ENCODE measurements at places on chromosomes 5 and 9.
A peak's percentile ranks its signal among the peaks of the same experiment; 100 is the strongest.

DNA sequence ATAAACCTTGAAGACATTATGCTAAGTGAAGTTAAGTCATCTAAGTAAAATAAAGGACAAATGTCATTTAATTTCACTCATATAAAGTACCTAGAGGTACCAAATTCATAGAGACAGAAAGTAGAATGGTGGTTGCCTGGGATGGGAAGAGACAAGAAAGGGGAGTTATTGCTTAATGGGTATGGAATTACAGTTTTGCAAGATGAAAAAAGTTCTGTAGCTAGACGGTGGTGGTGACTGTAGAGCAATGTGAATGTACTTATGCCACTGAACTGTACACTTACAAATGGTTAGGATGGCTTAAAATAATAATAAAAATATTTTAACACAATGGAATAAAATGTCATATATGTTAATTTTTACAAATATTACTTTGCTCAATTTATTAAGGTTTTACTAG is 128.0 kb downstream of the MPDZ start:
- DNase-seq = no peak

DNA sequence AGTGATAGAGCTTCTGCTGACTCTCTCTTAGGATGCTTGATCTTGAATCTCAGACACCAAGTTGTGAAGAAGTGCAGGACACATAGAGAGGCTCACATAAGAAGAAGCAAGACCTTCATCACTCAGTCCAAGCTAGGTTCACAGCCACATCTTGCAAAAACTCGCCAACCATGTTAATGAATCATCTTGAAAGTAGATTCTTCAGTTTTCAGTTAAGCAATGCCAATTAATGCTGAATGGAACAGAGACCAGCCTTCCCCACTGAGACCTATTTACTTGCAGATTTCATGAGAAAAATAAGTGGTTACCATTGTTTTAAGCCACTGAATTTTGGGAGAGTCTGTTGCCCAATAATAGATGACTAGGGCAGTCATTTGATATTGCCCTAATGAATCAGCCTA is 217.7 kb upstream of the EDIL3 start:
- no peak for DNase-seq

DNA sequence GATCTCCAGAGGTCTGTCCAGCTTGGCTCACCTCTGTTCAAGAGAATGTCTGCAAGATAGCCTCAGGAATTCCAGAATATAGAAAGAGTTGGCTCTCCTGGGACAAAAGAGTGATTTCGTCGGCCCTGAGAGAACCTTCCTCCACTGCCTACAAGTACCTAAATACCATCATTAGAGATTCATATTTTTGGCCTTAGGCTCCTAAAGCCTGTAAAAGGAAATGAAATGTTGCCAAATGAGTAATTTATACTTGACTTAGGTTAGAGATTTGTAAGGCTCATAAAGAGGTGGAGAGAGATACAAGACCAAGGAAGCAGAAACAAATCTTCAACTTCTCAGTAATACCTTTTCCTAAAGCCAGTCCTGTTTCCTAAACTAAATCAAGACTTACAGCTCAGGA is 146.2 kb downstream of the CCDC192 start:
- DNase-seq = no peak

DNA sequence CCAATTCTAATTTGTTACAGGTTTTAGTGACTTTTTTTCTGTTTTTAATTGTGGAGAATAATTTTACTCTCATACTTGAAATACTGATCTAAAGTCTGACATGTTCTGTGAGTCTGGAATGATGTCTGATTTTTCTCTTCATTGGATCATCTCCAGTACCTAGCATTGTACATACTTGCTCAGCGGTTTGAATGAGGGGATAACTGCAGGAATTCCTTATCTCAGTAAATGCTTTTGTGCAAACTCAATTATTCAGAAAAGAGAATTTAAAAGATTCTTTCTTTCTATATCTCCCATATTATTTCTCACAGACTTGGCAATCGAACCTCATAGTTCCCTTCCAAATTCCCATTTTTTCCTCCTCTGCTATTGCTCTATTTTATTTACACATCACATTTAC is 397.9 kb upstream of the SGCD start:
- no peak for DNase-seq

GRCh38 chr5:59095480-59095879 is 512.6 kb downstream of the RAB3C start:
- peak; percentile 42 for DNase-seq

DNA sequence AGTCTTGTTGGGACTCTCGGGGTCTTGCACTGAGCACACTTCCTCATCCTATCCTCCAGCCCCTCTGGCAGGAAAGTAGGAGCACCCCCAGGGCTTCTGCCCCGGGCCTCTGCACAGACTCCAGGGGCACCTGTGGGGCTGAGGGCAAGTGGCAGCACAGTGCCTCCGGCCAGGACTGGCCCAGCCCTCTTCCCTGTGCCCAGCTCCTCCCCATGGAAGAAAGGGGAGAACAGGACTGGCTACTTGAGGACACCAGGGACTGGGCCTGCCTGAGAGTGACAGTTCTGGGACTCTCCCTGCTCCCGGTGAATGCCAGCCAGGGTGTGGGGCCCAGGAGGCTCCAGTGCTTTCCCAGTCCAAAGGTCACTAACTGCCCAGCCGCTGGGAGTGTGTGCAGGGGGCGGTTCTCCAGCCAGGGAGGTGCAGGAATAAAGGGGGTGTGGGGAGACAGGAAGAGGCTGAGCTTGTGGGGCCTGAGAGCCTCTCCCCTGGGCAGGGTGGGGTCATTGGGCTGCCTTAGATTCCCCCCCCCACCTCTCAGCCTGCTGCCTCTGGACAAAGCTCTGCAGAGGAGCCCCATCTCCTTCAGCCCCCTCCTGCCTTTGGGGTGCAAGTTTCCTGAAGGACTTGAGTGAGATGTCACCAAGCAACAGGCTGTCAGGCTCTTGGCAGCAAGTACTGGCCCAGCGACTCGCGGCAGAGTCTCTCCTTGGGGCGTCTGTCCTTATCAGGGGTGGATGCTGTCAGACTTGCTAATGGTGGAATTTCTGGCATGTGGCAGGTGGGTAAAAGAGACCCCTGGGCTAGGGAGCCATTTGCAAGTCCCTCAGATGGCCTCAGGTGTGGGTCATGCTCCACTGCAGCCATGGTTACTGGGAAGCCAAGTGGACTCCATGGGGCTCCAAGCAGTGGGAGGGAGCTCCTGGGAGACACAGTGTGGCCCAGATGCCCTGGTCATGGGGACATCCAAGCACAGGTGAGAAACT is 19.1 kb upstream of the JADE2 start:
- DNase-seq = no peak

DNA sequence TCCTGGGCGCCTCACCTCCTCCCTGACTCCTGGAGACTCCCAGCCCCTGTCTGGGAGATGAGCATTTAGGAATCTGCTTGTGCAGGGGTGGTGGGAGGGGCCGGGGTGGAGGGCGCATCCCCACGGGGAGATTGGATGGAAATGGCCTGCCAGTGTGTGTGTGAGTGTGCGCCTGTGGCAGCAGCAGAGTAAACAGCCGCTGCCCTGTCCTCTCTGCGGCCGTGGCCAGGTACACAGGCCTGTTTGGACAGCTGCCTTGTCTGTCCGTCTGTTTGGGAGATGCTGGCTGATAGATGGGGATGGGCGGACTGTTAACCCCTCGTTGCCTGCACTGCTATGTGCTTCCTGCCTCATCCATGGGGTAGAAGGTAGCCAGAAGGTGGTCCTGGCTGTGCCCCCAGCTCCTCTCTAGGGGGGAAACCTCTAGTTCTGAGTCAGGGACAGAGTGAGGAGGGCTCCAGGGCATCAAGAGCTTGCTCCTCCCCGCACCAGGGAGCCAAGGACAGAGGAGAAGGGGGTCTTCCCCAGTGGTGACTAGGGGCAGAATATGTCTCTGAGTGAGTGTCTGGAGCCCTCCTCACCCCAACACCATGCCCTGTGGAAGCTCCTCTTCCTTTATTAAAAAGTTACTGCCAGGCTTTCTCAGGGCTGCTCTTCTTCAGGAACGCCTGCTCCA is 60.1 kb downstream of the LMX1B start:
- DNase-seq = no peak

DNA sequence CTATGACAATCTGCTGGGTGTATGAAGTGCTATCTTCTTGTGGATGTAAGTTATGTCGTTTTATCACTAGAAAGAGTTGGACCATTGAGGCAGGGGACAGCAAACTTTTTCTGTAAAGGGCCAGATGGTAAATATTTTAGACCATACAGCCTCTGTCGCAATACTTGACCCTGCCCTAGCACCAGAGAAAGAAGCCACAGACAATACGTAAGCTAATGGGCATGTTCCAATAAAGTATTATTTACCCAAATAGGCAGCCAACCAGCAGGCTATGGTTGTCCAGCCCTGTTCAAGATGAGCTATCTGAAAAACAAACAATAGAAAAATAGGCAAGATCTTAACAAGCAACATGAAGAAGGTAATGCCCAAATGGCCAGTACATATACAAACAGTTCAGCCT is 36.4 kb downstream of the MTX3 start:
- no peak for DNase-seq

DNA sequence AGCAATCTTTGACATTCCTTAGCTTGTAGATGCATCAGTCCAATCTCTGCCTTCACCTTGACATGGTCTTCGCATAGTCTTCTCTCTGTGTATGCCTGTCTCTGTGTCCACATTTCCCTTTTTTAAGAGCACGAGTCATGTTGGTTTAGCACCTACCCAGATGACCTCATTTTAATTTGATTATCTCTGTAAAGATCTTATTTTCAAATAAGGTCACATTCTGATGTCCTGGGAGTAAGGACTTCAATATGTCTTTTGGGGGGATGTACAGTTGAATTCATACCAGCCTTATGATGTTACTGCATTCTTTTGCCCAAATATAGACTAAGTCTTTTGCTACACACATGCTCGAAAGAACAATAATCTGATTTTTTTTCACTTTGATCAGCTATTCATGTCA is 6.9 kb downstream of the KCTD16 start:
- DNase-seq = no peak

GRCh38 chr9:4760122-4760521 is 19.1 kb upstream of the AK3 start:
- no peak for DNase-seq

- DNase-seq = no peak
Measured at GRCh38 chr5:137414112-137414755, 84.9 kb downstream of the SPOCK1 start.

GRCh38 chr9:34121996-34122395 is 4.5 kb downstream of the DCAF12 start:
- DNase-seq = no peak

DNA sequence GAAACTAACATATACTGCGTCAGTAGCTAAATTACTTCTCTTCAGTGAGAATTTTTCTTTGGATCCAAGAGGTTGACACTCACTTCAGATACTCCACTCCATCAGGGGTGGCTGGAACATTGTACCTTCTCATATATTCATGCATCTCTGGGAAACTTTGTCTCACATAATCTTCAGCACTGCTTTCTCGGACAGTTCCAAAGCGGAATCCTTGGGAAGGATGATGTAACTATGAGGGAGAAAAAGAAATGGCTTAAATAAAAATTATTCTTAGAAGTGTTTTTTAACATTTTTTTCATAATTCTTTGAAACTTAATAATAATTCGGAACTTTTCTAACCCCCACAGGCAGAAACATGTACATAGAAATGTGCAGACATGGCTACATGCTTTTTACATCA is 33.4 kb upstream of the PPP3R2 start:
- DNase-seq = no peak

DNA sequence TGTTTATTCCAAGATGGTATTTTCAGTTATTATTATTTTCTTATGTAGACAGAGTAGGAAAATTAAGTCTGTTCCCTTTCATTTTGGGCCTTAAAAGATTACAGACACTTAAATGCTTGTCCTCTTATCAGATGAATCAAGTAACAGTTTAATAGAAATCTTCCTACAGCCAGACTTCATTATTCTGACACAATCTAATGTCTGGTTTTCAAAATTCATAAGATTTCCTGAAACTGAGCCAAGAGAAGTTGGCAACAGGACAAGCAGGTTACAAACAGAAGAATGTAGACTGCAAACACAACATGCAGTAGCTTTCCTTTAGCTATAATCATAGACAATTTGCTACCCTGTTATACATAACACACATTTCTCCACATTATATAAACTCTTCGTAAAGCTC is 130.5 kb downstream of the FBXL17 start:
- DNase-seq = no peak

GRCh38 chr5:137622850-137623249 is 113.0 kb downstream of the KLHL3 start:
- no peak for DNase-seq

DNA sequence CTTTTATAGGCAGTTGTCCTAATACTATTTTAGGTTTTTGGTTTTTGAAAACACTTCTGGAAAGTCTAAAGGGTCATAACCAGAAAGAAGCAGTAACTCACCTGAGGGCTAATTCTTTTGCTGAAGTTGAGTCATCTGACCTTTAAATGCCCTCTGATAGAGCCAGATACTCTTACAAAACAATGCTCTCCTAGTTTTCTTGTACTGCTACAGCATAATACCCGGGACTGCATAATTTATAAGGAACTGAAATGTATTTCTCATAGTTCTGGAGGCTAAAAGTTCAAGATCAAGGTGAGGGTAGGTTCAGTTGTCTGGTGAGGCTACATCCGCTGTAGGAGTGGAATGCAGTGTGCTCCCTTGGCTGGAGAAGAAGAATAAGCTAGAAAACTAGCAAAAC is 670.3 kb downstream of the TLE4 start:
- DNase-seq = no peak

DNA sequence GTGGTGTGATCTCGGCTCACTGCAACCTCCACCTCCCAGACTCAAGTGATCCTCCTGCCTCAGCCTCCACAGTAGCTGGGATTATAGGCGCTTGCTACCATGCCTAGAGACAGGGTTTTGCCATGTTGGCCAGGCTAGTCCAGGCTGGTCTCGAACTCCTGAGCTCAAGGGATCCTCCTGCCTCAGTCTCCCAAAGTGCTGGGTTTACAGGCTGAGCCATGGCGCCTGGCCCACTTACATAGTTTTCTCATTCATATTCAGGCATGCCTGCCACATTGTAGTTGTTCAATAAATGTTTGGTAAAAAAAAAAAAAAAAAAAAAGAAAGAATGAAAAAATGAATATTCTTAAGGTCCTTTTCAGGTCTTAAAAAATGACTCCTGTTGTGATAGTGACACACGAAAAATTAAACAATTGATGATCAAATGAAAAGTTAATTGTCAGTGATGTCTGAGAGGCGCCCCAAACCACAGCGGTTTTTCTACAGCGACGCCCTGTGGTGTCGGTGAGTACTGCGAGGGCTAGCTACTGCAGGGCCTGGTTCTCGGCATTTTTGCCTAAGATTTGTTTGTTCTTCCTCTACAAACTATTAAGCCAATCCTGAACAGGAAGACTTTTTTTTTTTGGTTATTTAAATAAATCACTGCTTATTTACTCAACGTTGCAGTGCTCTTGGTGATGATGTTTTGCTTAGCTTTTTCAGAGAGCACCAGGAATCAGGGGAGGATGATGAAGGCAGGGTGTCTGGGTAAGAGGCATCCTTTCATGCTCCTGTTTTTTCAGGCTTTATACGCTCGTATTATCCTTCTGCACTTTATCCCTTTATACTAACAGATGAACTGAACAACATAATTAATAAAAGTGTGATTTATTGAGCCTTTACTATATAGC is 67.0 kb upstream of the DPYSL3 start:
- DNase-seq = no peak

GRCh38 chr5:5078009-5078897 is 61.9 kb upstream of the ADAMTS16 start:
- no peak for DNase-seq

GRCh38 chr9:111356481-111357244 is 26.6 kb upstream of the OR2K2 start:
- DNase-seq = peak; percentile 60
